ENCODE measurements at places on chromosomes 6 and 20. TPM values are rescaled to one million over a fixed set of nuclear protein-coding genes. Genes with fewer than 3 reads are reported as not detected.

DNA sequence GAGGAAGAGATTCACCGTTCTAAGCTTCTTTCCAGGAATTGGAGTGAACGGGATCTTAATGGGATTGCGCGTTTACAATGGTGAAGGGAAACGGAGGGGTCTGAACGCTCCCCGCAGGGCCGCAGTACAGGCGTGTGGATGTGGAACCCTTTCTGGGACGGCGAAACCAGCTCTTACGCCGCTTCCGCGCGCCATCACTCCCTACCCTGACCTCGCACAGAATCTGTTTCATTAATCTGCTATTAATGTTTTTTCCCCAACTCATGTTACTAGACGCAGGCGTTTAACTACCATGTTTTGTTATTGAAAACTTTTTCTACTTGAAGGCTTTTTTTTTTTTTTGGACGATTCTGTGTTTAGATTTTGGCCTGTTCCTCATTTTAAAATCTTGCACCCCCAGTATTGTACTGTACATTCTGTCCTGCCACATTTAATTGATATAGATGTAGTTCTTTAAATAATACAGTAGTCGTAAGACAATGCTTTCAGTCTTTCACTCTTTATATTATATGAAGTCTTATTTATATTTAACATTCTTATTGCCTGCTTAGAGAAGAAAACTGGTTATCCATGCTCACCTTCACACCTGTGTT is 696 bp upstream of the SUPT3H start:
- no peak for DNase-seq

DNA sequence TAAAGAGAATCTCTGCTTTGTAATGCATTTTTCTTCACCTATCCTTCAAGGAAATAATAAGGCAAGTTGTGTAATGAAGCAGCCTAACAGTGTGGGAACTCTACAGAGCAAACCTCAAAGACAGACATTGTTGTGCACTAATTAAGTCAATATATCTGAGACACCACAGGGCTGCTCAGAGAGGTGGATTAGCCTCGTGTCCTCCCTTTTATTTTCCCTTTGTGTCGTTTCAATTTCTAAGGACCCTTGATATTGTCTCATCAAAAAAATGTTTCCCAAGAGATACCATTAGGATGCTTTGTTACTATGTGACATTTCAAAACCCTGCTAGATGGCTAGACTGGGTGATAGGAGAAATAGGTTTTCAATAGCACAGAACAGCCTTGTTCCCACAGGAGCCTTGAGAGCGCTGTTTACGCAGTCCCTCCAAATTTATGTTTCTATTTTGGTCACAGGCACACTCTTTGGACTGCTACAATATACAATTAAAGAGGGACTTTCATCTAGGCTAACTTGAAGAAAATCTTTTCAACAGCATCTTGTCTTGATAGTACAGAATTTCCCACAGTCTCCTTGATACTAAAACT is 23.1 kb downstream of the UBE3D start:
- no peak for DNase-seq

GRCh38 chr20:23143098-23143497 is 57.0 kb upstream of the CD93 start:
- no peak for DNase-seq

DNA sequence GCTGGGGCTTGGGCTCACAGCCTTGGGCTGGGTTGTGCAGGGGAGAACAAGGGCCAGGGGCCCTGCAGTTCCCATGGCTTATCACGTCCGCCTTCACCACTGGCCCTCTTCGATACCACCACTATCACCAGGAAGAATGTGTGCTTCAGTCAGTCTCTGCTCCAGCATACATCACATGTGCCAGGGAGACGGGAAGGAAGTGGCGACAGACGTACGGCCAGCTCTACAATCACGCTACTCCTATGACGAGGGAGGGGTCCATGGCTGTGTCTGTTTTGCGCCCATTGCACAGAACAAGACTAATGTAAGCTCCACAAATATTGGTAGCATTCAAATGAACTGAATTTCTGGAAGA is 72.1 kb downstream of the TRAM2 start:
- DNase-seq: no peak

DNA sequence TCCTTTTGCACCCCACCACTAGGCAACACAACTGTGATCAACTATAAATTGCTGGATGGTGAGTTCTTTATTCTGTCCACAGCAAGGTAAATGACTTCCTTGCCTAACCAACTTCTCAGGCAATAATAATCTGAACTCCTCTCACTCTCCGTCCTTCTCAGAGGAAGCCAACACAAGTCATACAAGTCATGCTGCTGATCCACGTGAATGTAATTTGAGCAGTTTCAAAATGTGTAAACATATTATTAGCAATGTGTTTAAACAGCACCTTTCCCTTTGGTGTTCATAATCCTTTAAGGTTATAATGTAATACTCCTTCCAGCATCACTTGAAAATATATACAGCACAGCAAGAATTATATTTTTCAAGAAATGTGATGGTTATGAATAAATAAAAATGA is 127.9 kb downstream of the QRSL1 start:
- no peak for DNase-seq

DNA sequence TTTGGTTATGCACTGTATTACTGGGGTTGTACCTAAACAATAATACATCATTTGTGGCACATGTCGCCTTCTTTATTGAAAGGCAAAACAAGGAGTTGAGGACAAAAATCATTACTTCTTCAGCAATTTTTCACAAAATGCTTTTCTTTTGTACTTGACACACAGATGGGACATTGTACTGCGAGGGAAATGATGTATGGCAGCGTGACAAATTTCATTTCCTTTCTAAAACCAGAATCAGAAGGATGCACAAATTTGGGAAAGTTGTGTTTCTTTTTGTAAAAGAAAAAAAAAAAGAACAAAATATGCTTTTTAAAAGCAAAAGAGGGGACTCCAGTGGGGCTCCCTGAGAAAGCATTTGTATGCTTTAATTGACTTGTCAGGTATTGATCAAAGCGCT is 394.0 kb upstream of the SLC35B3 start:
- no peak for DNase-seq

The EYA4 gene
- total RNA-seq: 0.35 TPM

The LY6G5C gene
- total RNA-seq: 2.9 TPM

The ENPP4 gene
- 6.0 TPM for total RNA-seq

Measured in pancreas (tissue), 10 donors.